ENCODE measurements at places on chromosomes 12 and 14. TPM values are rescaled to one million over a fixed set of nuclear protein-coding genes. Genes with fewer than 3 reads are reported as not detected.

SDSL gene
- 13.3 TPM for polyA plus RNA-seq

POTEG gene
- 0.09 TPM for polyA plus RNA-seq

TUBA1C gene
- polyA plus RNA-seq = 52.3 TPM

SRRM4 gene
- polyA plus RNA-seq = 21.2 TPM

RAD9B gene
- 1.7 TPM for polyA plus RNA-seq

OR6C2 gene
- not detected for polyA plus RNA-seq

DNAH10 gene
- polyA plus RNA-seq = 15.9 TPM

DNA sequence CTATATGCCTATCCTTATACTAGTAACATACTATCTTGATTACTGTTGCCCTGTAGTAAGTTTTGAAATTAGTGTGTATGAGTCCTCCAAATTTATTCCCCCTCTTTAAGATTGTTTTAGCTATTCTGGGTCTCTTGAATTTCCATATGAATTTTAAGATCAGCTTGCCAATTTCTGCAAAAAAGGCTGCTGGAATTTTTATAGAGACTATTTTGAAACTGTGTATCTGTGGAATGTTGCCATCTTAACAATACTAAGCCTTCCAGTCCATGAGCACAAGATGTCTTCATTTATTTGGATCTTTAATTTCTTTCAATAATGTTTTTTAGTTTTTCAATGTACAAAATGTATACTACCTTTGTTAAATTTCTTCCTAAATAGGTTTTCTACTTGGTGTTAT, 79.8 kb upstream of the ETV6 start:
- H3K27me3 ChIP-seq = no peaks in the 10 kb centered on the region
- H3K4me1 ChIP-seq = no peaks in the 10 kb centered on the region
- no peak overlapping the region for H3K27ac ChIP-seq
- peak; percentile 51 for DNase-seq
- H3K4me3 ChIP-seq = no peak overlapping the region

GRCh38 chr12:38160318-38161122, 156.1 kb upstream of the ALG10B start:
- no peaks in the 10 kb centered on the region for H3K4me1 ChIP-seq
- DNase-seq = no peak
- H3K27ac ChIP-seq = no peak overlapping the region
- H3K36me3 ChIP-seq = no peaks in the 10 kb centered on the region

- H3K4me3 ChIP-seq = no peak overlapping the region
- H3K27ac ChIP-seq = no peak overlapping the region
- no peaks in the 10 kb centered on the region for H3K4me1 ChIP-seq
These were observed 123.5 kb upstream of the FBXO33 start for GRCh38 chr14:39555749-39556148.

DNA sequence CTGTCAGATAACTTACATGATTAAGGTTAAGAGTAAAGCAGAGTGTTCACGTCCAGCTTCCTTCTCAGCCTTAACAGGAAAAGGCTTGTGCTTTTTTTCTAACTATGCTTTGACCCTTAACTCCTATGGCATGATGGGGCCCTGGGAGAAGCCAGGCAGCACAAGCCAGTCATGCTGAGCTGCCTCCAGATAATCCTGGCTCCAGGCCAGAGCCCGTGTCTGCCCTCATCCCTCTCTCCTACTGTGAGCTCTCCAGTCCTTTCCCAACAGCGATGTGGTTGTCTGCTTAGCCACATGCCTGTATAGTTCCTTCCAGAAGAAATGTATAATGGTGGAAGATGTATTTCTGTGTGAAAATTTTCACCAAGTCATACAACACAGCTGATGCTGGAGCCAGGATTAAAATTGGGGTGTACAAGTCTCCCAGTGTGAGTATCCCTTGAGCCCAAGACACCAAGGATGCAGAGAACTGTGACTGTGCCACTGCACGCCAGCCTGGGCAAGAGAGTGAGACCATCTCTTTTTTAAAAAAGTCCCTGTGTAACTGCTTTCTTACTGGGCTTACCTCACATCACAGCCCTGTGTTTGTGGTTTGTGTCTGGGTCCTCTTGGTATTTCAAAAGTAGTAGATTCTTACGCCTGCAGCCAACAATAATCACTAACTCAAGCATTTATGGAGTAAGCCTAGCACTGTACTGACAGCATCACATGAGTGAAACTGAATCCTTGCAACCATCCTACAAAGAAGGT, 7.9 kb upstream of the ITFG2 start:
- peaks cover 7% of the 10 kb centered on the region for H3K4me1 ChIP-seq
- H3K27ac ChIP-seq = no peak overlapping the region
- no peak overlapping the region for H3K4me3 ChIP-seq
- no peaks in the 10 kb centered on the region for H3K27me3 ChIP-seq
- H3K36me3 ChIP-seq = peaks cover 50% of the 10 kb centered on the region

DNA sequence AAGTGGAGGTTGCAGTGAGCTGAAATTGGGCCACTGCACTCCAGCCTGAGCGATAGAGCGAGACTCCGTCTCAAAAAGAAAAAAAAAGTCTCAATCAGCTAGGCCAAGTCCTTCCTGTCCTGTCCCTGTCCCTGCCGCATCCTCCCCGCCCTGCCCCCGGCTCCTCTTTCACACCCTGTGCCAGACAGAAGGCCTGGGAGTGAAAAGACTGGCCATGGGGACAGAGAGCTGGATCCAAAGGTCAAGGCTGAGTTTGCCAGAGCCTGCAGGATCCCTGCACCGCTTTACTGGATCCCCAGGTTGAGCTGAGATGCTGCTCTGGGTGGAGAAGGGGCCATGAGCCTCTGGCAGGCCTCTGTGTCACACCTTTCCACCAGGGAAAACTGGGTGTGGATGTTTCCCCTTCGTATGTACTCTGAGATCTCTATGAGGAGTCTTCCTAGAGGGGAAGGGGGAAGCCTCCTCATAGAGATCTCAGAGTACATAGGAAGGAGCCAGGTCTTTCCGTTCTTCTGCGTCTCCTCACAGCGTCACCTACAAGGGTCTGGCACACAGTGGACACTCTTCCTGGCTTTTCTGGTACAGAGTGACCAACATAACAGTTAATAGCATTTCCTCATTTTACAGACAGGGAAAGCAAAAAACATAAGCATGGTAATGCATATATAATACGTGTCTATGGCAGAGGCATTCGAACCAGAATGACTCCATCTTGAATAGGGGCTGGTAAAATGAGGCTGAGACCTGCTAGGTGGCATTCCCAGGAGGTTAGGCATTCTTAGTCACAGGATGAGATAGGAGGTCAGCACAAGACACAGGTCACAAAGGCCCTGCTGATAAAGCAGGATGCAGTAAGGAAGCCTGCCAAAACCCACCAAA, 35.1 kb downstream of the NINJ2 start:
- no peaks in the 10 kb centered on the region for H3K27me3 ChIP-seq
- no peaks in the 10 kb centered on the region for H3K4me1 ChIP-seq
- no peak for DNase-seq
- H3K27ac ChIP-seq = no peak overlapping the region
- H3K36me3 ChIP-seq = no peaks in the 10 kb centered on the region
- no peak overlapping the region for H3K4me3 ChIP-seq

DNA sequence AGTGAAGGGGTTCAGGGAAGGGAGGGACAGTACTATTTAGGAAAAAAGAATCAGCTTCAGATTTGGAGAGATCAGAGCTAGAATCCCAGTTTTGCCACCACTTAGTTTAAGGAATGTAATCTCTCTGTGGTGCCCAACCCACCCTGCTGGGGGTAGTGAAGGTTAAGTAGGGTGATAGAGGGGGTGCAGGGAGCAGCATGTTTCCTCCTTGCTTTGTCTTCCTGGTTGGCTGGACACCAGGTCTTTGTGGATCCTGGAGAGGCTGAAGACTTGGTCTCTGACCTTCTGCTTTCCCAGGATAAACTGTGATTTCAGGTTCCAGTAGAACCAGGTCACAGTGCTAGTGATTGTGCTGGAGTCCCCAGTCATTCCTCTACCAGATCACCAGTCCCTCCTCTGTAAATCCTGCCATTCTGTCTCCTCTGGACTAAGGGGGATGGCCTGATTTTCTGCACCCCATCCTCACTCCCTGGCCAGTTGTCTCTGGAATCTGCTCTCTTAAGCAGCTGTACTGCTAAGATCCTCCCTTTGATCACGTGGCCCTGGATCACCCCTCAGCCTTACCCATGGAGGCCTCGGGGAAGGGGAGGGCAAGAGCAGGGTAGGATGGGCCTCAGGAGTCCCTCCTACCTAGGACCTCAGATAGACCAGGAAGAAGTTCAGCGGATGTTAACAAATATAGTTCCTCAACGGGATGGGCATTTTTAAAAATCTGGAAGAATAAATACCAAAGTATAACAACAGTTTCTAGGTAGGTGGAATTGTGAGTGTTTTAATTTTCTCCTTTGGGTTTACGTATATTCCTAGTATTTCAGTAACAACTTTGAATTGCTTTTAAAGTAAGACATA, 3.1 kb downstream of the MAP3K12 start:
- H3K36me3 ChIP-seq = peaks cover 4% of the 10 kb centered on the region
- H3K27me3 ChIP-seq = no peaks in the 10 kb centered on the region
- no peak for DNase-seq
- peaks cover 54% of the 10 kb centered on the region for H3K4me1 ChIP-seq
- H3K4me3 ChIP-seq = no peak overlapping the region

- H3K27ac ChIP-seq = no peak overlapping the region
- no peaks in the 10 kb centered on the region for H3K27me3 ChIP-seq
- no peak overlapping the region for H3K4me3 ChIP-seq
These were observed 273.6 kb upstream of the MDGA2 start for GRCh38 chr14:47949006-47949405.

DNA sequence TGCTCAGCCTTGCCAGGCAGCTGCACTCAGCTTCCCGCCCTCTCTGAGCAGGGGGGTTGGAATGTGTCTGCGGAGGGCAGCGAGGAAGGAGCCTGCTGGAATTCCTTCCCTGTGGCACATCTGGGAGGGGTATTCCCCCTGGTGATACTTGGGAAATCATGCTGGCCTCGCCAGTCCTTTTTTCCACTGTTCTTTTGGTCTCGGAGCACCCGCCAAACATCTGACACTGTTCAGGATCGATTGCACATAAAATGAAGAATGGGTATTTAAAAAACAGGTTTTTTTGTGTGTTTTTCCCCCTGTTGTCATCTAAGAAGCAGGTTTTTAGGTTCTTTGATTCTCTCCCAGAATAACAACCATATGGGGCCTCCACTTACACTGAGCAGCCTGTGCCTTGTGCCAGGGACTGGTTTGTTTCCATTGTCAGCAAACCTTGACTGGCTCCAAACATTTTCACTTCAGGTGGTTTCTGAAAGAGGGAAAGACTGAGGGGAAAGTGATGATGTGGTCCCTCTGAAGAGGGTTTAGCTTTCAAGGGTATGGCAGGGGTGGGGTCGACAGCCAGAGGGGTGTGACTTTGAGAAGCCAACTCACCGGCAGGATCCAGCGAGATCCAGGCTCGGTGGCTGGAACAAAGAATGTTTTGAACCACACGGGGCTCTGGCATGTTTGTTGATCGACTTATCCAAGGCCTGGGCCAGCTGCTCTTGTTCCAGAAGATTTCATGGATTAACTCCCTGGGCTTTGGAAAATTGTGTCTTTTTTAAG, 215.1 kb downstream of the CACNA1C start:
- H3K27ac ChIP-seq = no peak overlapping the region
- H3K36me3 ChIP-seq = no peaks in the 10 kb centered on the region
- H3K4me3 ChIP-seq = no peak overlapping the region
- DNase-seq = peak; percentile 42
- peaks cover 47% of the 10 kb centered on the region for H3K4me1 ChIP-seq

GRCh38 chr12:93519859-93520258, 52.5 kb downstream of the MRPL42 start:
- peaks cover 3% of the 10 kb centered on the region for H3K36me3 ChIP-seq
- no peaks in the 10 kb centered on the region for H3K27me3 ChIP-seq
- no peak for DNase-seq
- no peaks in the 10 kb centered on the region for H3K4me1 ChIP-seq
- no peak overlapping the region for H3K4me3 ChIP-seq
